Spleen (tissue), 13 donors: ENCODE measurements at places on chromosomes 7 and 10. TPM values are rescaled to one million over a fixed set of nuclear protein-coding genes. Genes with fewer than 3 reads are reported as not detected.

DNA sequence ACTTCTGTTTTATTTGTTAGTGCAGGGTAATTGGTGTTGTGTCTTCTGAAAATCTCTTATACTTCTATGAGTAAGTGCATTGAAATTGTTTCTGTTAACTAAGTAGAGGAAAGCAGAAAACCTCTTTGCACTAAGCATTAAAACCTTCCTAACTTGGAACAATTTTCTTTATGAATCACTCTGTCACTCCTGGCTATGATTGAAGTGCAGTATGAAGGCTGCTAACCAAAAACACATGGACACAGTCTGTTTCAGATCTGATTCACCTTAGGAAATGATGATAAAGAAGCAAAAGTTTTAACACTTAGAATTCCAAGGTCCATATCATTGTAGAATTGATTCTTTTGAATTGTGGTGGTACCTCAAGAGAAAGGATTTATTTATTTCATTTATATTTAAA is 41.9 kb downstream of the MET start:
- H3K27me3 ChIP-seq: no peaks in the 10 kb centered on the region
- H3K27ac ChIP-seq: no peak overlapping the region
- H3K4me3 ChIP-seq: no peak overlapping the region
- DNase-seq: no peak

DNA sequence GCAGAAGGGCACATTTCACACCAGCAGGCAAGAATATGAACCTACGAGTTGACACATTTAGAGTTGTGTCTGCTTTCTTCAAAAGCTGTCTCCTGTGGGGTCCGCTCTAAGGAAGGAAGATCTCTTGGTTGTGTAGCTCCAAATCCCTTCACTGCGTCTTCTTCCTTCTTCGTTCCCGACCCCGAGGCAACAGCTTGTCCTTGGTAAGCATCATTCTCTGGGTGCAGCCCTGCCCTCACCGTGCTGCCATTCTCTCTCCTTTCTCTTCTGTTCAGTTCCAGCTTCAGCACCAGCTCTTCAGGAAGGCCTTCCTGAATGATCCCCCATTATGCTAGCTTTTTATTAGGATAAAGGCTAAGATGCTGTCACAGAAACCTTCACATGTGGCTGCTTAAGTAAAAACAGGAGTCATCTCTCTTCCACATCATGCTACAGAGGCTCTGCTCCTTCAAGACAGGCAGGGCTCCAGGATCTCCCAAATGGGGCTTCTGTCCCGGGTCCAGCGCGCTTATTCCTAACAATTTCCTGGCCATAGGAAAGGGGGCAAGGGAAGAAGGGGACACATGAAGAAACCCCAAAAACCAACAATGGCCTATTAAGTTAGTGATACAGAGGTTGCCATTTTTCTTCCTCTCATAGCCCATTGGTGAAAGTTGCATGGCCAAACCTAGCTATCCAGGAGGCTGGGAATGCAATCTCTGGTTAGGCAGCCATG is 52.2 kb upstream of the SHH start:
- H3K27me3 ChIP-seq: peaks cover 4% of the 10 kb centered on the region
- DNase-seq: peak; percentile 19
- H3K4me1 ChIP-seq: peaks cover 11% of the 10 kb centered on the region
- H3K36me3 ChIP-seq: no peaks in the 10 kb centered on the region

- H3K27ac ChIP-seq: no peak overlapping the region
- H3K27me3 ChIP-seq: no peaks in the 10 kb centered on the region
- DNase-seq: no peak
These were observed 2.3 kb downstream of the FAM107B start for GRCh38 chr10:14772399-14772798.

GRCh38 chr10:70920519-70920918 is 32.2 kb upstream of the PCBD1 start:
- H3K4me1 ChIP-seq: peaks cover 2% of the 10 kb centered on the region
- no peaks in the 10 kb centered on the region for H3K27me3 ChIP-seq
- no peak overlapping the region for H3K27ac ChIP-seq
- no peak overlapping the region for H3K4me3 ChIP-seq

DNA sequence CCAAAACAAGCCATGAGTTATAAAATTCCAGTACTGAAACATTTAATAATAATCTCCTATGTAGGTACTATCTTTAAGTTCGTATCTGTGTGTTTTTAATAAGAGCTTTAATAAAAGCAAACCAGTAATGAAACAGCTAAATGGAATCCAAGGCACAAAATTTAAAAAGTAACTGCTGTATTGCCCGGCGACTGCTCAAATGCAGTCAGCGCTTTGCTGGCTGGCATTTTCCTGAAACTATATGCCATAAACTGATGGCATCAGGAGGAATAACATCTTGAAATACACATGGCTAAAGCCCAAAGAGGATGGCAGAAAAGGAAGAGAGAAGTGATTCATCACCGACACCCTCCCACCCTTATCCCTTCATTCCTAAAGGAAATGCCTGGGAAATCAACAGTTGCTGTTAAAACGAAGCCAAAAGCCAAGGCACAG is 133.1 kb downstream of the CUBN start:
- peak overlapping the region; percentile 80 for H3K27ac ChIP-seq
- H3K4me3 ChIP-seq: no peak overlapping the region
- no peaks in the 10 kb centered on the region for H3K27me3 ChIP-seq
- no peaks in the 10 kb centered on the region for H3K36me3 ChIP-seq

Gene ST8SIA6
- total RNA-seq: 1.1 TPM

Gene LIPJ
- total RNA-seq: 0.19 TPM

DNA sequence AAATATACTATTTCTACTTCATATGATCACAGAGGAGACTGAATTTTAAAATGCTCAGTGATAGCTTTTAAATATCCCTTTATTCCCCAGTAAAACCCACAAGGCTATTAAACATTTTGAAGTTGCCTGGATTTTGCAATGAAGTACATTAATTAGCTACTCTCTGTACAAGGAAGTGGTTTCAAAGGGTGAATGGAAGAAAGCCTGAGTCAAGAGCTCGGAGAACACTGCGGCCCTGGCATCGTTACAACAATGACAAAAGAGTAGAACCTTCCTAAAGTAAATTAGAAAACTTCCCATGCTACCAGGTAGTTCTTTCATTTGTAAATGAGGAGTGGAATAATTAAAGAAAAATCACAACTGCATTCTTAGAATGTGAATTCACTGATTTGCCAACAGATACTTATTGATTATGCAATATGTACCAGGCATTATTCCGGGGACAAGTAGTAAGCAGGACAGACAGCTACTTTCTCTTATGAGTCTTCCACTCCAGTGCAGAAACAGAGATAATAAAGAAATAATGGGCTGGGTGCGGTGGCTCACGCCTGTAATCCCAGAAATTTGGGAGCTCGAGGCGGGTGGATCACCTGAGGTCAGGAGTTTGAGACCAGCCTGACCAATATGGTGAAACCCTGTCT is 63.0 kb downstream of the ZNF22 start:
- H3K36me3 ChIP-seq: no peaks in the 10 kb centered on the region
- no peak overlapping the region for H3K27ac ChIP-seq
- no peak for DNase-seq
- H3K4me3 ChIP-seq: no peak overlapping the region
- H3K27me3 ChIP-seq: no peaks in the 10 kb centered on the region

DNA sequence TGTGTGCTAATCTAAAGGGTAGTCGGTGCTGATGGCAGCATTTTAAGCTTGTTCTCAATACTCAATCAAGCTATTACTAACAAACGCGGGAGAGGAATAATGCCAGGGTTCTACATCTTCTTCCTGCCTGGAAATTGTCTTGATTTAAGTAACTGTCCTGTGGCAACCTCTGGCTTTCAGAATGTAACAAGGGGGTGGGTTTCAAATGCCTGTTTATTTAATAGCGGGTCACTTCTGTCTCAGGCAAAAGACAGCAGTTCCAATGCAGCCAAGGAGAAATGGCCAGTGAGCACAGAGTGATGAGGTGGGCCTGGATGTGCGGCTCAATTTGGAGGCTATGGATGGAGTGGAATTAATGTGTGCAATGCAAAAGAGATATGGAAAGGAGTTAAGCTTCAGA is 692.4 kb downstream of the KCNMA1 start:
- H3K4me3 ChIP-seq: no peak overlapping the region
- no peak for DNase-seq
- no peaks in the 10 kb centered on the region for H3K36me3 ChIP-seq
- no peaks in the 10 kb centered on the region for H3K4me1 ChIP-seq

- DNase-seq: no peak
- H3K27ac ChIP-seq: peak overlapping the region; percentile 10
- no peaks in the 10 kb centered on the region for H3K36me3 ChIP-seq
- no peaks in the 10 kb centered on the region for H3K27me3 ChIP-seq
These were observed 28.1 kb downstream of the YWHAG start for GRCh38 chr7:76330673-76331072.

DNA sequence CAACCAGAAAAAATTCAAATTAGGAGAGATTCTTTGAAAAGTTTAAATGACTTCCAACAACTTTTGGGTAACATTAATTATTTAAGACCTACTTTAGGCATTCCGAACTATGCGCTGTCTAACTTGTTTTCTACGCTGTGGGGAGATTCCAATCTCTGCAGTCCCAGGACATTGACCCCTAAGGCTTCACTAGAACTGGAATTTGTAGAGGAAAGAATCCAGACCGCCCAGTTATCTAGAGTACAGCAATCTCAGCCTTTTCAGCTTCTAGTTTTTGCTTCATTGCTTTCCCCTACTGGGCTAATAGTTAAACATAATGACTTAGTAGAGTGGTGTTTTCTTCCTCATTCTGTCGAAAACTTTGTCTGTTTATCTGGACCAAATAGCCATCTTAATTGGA is 14.9 kb upstream of the DDC start:
- no peak for DNase-seq
- no peaks in the 10 kb centered on the region for H3K27me3 ChIP-seq
- no peaks in the 10 kb centered on the region for H3K4me1 ChIP-seq
- no peak overlapping the region for H3K4me3 ChIP-seq

DNA sequence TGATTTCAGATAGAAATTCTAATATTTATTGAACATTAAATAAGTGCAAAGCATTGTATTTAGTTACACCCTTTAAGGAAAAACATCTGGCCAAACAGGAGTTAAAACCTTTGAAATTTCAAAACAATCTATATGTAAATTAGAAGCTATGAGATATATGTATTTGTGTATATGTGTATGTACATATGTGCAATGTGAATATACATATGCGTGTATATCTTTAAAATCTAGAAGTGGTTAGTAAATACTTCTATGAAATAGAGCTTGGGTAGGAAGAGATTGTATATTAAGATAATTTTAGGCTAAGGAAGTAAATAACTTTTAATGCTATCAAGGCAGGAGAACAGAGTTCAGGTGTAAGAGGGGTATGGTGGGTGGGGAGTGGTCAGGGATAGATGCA is 9.3 kb downstream of the WEE2 start:
- H3K4me3 ChIP-seq: no peak overlapping the region
